NCI-H524 treated with DMSO at 0.1 percent for 48 hours (cell line): ENCODE measurements at places on chromosomes 1 and 21.

GRCh38 chr1:197268012-197268411, at the start of gene CRB1:
TSS of gene CRB1 (plus strand) at chr1:197268252. CDS start at chr1:197268413, 161 bp downstream.
- peak; percentile 40 for DNase-seq

GRCh38 chr1:66214901-66215300, 319.1 kb upstream of the SGIP1 start:
- DNase-seq = no peak

DNA sequence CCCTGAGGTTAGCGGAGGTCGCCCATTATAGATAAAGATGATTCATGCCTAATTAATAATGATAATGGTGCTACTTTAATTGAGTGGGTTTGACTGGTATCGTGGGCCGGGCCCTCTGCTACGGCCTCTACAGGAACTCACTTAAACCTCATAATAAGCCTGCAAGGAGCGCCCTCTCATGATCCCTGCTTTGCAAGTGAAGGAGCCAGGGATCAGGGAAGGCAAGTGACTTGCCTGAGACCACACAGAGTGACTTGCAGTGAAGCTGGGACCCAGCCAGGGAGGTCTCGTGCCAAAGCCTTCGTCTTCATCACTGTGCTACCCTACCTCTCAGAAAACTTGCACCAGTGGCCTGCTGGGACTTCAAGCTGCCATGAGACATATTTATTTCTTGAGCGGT, 166.3 kb upstream of the KLHDC7A start:
- no peak for DNase-seq

DNA sequence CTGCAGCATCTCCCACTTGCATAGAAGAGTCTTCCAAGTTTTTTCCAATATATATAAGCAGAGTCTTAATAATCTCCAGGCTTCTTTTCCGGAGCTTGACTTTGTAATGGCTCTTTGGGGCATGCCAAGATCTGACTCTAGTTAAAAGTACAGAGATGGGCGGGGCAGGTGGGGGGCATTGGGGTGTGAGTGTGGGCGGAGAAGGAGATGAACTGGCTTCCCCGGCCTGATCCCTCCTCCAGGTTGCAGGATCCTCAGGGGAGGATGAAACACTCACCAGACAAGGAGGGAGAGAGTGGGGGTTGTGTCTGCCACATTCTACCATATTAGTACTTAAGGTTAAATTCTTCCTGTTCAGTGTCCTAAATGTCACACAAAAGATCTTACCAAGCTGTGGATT, 23.0 kb downstream of the S100A10 start:
- DNase-seq = no peak

- no peak for DNase-seq
Observed at GRCh38 chr1:50111503-50111902, 2.8 kb downstream of the ELAVL4 start.

DNA sequence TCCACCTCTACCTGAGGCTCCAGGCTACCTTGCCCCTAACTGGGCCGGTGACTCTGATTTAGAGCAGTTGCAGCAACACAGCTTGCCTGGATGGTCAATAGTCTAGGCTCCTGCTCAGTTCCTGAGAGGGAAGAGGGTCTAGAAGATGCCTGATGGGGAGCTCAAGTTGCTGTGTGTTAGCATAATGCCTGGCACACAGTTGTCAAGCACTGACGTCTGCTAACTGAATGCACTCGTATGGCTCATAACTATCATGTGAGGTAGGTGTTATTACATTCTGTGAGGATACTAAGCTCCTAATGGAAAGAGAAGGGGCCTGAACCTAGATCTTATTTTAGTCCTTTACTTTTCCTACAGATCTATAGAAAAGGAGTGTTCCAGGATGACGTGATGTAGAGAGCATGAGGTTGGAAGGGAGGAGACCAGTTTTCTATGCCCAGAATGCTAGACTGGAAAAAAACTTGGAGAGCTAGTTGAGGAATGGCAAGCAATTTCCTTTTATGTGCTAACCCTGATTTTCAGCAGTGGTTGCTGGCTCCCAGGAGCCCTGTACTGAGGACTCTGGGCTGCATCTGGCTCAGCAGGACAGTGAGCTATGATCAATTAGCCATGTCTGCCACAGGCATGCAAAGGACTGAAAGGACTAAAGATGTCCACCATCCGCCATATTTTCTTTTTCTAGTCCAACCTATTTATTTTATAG, 30.0 kb downstream of the FAM78B start:
- no peak for DNase-seq

DNA sequence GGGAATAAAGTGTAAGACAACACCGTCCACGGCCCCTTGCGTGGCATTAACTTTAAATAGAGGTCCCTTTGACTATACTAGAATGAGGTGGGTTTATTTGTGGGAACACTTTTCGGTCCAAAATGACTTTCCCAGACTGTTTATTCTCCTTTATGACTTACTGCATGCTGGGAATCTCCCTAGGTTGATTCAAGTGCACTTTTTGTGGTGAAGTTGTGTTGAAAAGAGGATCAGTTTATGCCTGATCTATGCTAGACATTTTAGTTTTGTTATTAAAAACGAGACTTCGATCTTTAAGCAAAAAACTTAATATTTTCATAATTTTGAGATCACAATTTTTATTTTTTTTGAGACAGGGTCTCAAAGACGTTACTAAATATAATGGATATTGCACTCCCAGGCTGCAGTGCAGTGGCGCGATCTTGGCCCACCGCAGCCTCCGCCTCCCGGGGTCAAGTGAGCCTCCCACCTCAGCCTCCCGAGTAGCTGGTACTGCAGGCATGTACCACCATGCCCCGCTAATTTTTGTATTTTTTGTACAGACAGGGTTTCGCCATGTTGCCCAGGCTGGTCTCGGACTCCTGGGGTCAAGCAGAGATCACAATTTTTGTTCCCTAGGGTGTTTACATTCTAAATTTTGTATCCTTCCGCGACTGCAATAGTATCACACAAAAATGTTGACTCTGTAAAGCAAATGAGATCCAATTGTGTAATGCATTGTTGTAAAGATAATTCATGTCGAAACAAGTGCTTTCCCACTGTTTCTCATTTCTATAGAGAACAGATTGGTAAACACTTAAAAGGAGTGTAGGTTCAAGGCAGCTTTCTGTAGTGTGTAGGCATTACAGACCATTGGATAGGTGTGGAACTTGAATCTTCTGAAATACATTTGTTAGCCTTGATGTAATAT, 1.6 kb downstream of the CDC42 start:
- DNase-seq = no peak

DNA sequence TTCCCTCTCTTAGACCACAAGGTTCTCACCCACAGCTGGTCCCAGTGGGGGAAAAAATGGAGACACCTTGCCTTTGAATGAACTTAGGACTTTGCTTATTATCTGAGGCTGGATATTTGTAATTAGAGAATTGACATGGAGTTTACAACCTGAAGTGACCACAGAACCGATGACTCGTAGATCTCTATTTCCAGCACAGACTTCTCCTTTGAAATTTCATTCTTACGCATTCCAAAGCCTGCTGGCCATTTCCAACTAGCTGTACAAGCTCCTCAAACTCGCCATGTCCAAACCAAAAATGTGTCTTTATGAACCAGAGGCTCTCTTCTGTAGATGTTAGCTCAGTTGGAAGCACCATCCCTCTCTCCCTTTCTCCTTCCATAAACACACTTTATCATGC, 12.0 kb downstream of the RAB7B start:
- no peak for DNase-seq

DNA sequence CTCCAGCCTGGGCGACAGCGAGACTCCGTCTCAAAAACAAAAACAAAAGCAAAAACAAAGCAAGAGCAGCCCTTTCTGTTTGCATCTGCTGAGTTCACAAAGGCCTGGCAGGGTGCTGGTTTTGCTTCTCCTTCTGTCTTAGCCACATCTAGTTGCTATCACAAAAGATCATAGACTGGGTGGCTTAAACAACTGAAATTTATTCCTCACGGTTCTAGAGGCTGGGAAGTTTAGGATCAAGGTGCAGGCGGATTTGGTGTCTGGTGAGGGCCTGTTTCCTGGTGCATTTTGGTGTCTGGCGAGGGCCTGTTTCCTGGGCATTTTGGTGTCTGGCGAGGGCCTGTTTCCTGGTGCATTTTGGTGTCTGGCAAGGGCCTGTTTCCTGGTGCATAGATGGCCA, 471.3 kb downstream of the CAMTA1 start:
- DNase-seq = no peak

GRCh38 chr1:88935522-88936222, 44.3 kb upstream of the GTF2B start:
- no peak for DNase-seq

DNA sequence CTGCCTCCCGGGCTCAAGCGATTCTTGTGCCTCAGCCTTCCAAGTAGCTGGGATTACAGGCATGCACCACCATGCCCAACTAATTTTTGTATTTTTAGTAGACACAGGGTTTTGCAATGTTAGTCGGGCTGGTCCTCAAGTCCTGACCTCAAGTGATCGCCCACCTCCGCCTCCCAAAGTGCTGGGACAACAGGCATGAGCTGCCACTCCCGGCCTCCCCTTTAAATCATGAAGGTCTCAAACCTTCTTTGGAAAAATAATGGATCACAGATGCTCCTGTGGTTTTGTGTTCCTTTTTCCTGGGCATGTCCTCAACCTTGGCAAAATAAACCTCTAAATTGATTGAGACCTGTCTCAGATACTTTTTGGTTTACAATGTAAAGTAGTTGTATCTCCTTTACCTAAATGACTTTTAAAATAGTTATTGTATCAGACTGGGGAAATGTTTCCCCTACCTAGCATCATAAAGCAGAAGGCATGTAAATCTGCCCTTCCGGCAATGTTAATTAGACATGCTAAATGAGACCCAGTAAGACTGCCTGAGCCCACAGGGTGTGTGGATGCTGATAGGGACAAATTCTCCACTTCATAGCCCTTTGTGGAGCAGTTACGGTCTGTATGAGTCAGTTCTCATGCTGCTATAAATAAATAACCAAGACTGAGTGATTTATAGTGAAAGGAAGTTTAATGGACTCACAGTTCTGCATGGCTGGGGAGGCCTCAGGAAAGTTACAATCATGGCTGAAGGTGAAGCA, 27.8 kb downstream of the CBR1 start:
- no peak for DNase-seq

DNA sequence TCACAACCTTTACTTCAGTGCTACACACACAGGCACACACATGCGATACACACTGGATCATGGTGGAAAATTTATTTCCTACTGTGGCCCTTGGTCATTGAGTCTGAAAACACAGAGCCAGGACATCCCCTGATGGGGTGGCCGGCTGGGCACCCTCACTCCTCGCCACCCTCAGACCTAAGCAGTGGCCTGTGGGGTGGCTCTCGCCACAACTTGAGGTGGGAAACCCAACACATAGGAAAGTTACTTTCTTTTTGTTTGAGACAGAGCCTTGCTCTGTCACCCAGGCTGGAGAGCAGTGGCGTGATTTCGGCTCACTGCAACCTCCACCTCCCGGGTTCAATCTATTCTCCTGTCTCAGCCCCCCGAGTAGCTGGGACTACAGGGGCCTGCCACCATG, 19.4 kb downstream of the CRYAA start:
- no peak for DNase-seq

DNA sequence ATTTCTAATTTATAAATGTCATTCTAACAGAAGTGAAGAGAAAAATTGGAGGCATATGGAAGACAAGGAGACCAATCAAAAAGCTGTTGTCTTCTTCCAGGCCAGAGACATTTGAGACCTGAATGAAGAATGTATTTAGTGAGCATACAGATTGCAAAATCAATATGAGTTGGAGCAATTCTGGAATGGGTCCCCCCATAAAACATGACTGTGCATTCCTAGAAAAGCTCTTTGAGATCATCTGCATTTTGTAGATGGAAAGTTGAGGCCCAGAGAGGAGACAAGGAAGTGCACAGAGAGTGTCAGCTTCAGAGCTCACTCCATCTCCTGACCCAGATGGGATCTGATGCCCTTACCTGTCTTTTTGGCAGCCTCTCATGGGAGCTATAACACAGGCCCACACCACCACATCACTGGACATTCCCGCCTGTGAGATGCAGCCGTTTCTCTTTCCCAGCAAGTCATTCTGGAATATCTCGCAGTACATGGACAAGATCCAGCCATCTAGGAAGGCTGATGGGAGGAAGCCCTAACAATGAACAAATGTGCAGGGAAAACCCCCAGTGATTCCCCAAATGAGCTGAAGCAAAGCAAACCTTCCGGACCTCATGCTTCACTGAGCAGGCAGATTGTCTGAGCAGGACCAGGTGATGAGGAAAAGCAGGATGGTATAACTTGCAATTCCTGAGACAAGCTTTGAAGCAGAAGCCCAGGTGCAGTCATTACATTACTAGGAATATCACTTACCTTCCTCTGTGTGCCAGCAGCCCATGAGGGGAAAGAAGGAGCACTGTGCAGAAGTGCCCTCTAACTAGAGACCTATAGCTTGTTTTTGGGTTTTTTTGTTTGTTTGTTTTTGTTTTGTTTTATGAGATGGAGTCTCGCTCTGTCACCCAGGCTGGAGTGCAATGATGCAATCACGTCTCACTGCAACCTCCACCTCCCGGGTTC, 445.6 kb downstream of the PLPP3 start:
- DNase-seq = no peak

GRCh38 chr1:204647114-204647804, 38.3 kb downstream of the LRRN2 start:
- no peak for DNase-seq

GRCh38 chr1:160727316-160727640, 11.8 kb upstream of the SLAMF7 start:
- no peak for DNase-seq

DNA sequence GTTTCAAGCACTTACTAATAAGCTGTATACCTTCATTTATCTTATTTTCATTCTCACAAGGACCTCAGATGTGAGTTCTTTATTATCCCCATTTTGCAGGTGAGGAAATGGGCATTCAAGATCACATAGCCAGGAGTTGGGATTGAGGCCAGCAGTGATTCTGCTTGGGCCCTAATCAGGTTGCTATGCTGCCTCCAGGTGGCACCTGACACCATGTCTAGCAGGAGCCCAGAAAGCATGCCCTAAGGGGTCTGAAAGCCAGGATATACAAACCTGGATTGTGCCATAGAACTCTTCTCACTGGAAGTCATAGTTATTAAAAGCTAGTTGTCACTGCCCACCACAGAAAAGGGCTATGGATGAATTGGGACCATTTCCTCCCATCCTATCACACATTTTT, 61.1 kb downstream of the FYB2 start:
- DNase-seq = no peak

GRCh38 chr21:35128536-35128935, 79.4 kb upstream of the RUNX1 start:
- DNase-seq = no peak

- DNase-seq = no peak
Observed at GRCh38 chr1:96927125-96927524, 205.5 kb downstream of the PTBP2 start.

DNA sequence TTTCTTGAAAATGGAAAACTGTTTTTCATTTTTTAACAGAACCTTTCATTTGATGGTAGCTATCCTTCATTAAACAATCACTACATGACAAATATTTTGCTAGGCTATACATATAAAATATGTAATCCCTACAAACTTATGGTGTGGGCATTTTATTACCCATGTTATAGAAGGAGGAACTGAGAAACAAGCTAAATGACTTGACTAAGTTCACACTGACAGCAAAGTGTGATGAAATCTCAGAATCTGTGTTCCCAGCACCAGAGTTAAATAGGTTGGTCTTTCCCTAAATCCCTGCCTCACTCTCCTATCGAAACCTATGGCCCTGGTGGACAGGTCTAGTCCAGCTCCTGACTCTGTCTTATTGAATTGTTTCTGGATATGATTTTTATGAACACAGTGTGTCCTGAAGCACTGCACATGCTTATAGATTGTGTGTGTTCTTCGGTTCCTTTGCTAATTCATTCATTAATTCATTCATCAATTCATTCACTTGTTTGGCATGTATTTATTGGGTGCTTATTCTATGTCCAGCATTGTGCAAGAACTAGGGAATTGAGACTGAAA, 301.0 kb downstream of the GRIK1 start:
- no peak for DNase-seq

- peak; percentile 48 for DNase-seq
Observed at GRCh38 chr1:17551755-17552234, 12.3 kb downstream of the ARHGEF10L start.

- DNase-seq = no peak
Observed at GRCh38 chr21:37423103-37423502, 56.5 kb downstream of the DYRK1A start.
